Urinary bladder (tissue), 4 donors: ENCODE measurements at places on chromosomes 12 and 14.

DNA sequence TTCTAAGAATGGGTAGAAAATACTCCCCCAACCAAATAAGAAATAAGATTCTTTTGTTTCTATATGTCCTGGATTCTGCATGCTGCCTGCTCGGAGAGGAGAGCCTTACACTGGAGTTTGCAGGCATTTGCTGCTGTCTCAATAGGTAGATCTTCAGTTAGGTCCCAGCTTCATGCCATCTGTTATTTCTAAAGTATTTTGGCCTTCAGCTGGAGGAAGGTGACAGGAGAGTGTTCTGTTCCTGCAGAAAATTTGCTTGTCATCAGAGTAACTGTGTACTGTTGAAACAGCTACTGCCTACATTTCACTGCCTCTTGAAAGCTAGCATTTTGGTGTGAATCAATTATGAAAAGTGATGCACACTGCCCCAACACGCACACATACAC, 966.9 kb downstream of the NRXN3 start:
- DNase-seq: no peak

DNA sequence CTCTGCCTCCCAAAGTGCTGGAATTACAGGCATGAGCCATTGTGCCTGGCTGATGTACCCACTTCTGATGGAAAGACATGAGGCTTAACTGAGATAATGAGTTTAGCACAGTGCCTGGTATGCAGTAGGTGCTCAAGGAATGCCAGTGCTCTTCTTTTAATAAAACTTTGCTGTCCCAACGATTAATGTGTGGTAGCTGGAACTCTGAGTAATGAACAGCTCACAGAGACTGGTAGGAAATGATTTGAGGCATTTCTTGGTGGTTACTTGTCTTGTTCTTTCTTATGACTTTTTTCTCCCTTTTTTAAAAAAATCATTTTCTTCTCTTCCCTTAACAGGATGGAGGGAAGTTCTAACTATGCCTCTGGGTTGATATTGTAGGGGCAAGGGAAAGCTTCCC, 235.7 kb upstream of the PWP1 start:
- no peak for DNase-seq

DNA sequence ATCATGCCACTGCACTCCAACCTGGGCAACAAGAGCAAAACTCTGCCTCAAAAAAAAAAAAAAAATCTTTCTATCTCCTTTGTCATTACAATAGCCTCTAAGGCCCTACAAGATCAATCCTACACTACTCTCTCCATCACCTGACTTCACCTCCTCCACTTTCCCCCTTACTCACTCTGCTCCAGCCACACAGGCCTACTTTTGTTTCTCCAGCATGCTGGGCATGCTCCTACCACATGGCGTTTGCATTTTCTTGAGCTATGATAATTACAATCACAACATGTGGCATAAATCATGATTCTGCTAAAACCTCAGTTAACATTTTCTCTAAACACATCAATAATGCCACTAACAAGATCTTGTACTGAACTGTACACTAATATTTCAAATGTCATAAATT, 7.8 kb downstream of the PPP1R13B start:
- DNase-seq: no peak

DNA sequence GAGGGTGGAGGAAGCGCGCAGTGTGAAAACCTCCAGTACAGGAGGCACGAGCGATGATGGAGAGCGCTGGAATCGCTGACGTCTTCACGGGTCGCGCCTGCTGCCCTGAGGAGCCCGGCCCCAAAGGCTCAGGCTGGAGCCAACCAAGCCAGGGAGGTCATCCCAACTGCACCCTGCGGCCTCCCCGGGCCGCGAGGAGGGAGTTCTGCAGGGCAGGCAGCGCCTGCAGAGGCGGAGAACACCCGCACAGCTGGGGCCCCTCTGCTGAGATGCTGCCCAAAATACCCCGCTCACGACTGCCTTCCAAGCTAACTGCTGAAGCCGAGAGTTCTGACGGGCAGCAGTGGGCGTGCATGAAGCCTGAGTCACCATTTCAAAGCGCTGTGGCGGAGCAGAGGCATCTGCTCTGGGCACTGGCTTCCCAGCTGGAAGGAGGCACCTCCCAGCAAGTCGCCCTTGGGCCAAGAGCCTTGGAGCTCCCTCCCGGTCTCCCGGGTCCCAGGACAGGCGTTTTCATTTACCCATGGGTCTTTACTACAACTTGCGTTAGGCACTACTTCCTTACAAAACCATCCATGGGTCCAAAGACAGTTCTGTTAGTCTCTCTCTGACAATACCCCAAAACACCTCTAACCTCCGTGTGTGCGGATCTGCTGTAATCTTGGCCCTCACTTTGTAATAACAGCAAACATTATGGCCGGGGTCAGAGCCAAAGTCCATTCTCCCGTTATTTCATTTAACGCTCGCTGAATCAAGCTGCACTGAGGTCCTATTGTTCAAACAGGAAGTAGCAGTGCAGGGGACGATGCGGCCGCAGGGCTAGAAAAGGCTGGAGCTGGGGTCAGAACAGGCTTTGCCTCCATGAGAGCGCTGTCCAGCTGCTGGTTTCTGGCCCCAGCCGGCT, 60.1 kb upstream of the RIMBP2 start:
- DNase-seq: no peak
